Inflammatory macrophage treated with lipopolysaccharide for 4 hours (primary cell): ENCODE measurements at places on chromosomes 1 and 21.

GRCh38 chr1:117581391-117581943 is 24.4 kb upstream of the TENT5C start:
- no peak for DNase-seq

DNA sequence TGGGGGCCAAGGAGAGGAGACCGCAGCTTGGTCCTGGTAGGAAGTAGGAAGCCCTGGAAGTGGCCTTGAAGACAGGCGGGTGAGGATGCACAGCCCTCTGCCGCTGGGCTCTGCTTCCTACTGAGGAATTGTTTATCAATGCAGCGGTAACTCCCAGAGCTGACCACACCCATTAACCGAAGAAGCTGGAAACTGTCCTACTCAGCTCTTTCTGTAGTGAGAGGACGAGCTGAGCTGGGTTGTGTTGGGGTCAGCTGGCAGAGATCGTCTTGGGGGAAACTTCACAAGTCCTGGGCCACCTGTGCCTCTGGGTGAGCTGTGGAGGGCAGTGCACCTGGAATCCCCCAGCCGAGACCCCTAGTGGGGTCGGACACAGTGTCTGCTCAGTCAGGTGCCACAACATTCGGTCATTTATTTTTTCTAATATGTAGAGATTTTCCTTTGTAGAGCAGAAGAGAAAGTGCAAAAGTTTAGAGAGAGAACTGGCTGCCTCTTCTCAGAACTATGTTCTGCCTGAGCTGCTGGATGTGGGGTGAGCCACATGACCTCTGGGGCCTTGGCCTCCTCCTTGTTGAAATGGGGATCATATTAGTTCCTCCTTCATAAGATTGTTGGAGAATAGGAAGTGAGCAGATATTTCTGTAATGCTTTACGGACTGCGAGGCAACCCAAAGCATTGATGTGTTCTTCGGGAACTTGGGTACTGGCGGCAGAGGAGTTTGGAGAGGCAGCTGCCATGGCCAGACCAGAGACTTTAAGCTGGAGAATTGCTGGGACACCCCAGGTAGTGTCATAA is 3.6 kb downstream of the NECAP2 start:
- DNase-seq: peak; percentile 74

DNA sequence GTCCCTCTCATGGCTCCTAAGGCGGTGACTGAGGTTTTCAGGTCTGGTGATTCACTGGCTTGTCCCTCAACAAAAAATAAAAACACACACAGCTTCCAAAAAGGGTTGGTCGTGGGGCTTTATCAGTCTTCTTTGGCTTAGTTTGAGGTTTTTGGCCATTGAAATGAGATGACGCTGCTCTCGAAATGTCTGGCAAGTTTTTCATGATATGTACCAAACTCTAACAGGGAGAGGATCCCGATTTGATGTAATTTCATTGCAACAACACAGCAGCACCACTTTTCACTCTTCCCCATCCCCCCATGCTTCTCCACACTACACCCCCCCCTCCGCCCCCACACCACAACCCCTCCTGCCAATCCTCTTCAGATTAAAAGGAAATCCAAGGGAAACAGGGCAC is 187.1 kb upstream of the NFIA start:
- DNase-seq: no peak

DNA sequence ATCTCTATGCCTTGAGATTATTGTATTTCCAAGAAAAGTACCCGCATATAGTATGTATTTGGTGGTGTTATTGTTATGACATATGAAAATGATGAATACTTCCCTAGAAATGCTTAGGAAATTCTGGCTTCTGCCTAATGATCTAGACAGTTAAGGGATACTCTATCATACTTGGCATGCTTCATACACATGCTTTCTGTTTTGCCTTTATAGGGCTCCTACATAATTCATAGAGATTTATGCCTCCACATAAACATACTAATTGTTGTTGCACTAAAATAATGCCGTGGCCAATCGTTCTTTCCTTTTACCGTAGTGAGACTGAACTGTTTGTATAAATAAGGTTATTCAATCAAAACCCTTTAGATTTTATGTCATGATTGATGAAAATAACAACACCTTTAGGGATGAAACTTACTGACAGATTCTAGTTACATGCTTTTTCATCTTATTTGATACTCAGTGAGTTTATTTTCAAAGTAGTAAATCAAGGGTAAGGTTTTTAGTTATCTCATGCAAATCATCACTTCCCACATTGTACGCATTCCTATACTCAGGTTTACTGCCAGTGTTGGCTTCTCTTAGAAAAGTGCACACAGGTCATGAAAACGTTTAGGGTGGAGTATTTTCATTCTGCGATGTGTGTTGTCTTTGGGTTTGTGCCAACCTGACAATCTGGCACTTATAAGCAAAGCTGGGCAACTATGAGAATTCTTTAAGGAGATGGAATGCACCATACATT is 40.5 kb upstream of the SCYL3 start:
- no peak for DNase-seq

DNA sequence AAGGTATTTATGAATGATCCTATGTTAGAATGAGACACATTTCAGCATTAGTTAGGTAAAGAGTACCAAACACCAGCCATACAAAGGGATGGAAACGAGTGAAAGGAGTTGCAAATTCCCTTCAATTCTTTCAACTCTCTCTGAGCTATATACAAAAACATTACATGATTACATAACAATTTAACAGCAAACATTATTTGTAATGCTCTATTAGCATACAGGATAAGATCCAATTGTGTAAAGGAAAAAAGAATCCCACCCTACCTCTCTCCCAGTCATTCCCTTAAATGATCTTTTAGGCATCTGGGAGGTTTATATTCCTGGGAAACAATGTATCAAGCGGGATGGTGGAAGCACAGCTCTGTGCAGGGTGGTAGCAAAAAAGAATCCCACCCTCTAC is 117.9 kb downstream of the RHOU start:
- no peak for DNase-seq

DNA sequence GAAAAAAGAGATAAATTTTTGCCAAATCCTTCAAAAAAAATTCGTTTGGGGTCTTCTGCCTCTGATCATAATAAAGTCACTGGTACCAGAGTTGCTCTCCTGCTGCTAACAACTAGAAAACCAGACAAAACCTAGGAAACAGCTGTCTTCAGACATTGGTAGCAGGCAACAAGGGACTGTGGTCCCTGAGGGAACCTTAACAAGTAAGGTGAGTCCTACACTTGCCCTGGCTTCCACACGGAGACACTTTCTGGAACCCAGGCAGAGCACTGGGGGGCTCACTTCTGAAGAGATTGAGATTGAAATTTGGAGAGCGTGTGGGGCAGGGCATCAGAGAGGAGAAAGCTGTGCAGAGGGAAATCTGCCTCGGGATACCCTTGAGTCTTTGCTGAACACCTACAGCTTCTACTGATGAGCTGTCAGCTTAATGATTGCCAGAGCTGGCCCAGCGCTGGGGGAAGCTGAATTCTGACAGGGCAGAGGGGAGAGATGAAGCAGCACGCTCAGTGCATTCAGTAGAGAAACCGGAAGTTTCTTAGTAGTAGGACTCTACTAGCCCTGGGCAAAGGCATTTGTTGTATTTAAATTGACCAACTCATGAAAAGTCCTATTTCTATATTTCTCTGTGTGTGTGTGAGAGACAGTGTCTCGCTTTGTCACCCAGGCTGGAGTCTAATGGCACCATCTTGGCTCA is 18.5 kb upstream of the FAM89A start:
- DNase-seq: no peak

GRCh38 chr1:26822737-26823395 is 3.6 kb upstream of the ZDHHC18 start:
- DNase-seq: no peak

GRCh38 chr1:153922076-153922971 is 448 bp downstream of the GATAD2B start:
- peak; percentile 6 for DNase-seq

DNA sequence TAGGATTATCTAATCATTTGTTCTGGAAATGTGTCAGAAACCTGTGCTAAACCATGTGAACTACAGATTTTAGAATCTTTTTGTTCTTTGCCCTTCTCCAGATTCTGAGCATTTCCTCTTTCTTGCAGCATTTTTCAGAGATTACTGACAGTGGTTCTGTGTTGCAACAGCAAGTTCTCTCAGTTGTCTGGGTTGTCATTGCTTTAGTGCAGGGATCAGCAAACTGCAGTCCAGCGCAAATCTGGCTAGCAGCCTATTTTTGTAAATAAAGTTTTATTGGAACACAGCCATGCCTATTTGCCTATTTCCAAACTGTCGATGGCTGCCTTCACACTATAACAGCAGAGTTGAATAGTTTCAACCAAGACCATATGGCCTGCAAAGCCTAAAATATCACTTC is 66.3 kb upstream of the LRRC8D start:
- peak; percentile 89 for DNase-seq

GRCh38 chr1:47713975-47714767 is 276.3 kb downstream of the FOXD2 start:
- DNase-seq: no peak

DNA sequence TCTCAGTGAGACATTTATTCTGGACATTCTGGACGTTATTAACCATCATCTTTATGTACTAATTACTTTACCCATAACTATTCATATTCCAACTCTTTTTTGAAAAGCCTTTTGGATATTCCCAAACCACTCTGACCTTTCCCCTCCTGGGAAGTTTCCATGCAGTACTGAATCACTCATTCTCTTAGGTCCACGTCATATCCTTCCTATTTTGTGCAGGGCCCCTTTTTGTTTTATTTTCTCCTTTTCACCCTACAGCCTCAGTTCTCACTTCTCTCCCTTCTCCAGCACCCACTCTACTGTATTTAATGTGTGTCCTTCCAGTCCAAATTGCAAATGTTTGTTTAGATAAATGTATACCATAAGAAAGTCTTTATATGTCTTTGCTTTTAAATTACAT is 16.4 kb upstream of the ATP1A1 start:
- DNase-seq: peak; percentile 60

DNA sequence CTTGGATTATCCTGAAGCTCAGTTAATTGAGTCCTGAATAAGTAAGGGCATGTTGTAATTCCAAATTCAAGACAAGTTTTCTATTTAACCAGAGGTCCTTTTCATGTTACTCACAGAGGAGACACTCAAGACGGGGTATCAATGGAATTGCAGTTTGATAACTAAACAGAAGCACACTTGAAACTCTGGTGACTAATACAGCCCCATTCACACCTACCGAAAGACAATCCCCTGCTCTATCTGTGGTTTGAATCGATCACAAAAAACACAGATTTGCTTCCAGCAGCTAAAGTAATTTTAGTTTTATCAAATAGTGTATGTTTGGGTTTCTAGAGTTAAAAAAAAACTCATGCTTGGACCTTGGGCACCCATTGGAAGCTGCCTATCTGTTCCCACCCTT is 60.4 kb downstream of the TEX35 start:
- no peak for DNase-seq

DNA sequence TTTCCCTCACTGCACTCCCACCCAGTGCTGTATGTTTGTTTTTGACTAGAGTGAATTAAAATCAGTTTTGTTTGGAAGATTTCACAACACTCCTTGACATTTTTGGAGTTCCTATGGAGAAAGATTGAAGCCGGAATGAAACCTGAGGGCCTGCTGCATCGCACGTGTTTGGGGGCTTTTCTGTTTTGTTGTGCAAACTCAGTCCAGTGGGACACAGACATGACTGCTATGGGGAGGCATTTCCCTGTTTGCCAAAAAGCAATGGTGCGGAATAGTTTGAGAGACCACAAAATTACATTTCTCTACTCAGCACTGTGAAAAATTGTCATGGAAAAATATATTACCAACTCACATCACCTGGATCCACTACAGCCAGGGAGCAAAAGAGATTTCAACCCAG is 43.8 kb upstream of the KCNE2 start:
- no peak for DNase-seq

- DNase-seq: no peak
These were observed 41.7 kb downstream of the CASZ1 start for GRCh38 chr1:10754568-10755329.

- DNase-seq: no peak
These were observed 780.6 kb downstream of the BRINP3 start for GRCh38 chr1:189697113-189697512.

DNA sequence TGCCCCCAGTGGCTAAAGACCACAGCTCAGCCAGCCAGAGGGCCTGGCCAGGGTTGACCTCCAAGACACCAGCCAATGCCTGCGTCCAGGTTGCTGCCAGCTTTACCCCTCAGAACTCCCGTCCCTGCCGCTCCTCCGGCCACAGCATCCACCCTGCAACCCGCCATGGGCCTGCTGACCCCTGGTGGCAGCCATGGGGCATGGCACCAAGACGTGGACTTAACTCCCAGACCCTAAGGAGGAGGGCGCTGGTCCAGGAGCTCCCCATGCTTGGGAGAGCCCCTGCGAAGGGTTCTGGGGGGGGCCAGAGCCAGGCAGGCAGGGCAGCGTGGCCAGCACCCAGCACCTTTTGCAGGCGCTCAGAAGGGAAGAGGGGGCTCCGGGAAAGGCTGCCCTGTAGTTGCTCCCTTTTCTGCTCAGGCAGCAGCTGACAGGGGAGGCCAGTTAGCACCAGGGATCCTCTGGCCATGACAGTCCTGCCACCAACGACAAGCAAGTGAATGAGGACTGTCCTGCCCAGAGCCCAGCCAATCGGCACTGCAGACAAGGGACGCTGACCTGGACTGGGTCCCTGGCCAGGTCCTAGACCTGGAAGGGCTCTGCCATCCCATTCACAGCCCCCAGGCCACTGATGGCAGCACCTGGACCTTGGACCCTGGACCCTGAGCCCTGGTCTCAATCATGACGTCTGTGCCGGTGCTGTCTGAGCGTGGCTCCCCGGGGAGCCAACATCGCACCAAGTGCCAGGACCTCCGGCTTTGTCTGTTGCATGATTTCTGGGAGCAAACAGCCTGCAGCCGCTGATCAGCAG is 246.2 kb downstream of the NPHP4 start:
- peak; percentile 46 for DNase-seq

DNA sequence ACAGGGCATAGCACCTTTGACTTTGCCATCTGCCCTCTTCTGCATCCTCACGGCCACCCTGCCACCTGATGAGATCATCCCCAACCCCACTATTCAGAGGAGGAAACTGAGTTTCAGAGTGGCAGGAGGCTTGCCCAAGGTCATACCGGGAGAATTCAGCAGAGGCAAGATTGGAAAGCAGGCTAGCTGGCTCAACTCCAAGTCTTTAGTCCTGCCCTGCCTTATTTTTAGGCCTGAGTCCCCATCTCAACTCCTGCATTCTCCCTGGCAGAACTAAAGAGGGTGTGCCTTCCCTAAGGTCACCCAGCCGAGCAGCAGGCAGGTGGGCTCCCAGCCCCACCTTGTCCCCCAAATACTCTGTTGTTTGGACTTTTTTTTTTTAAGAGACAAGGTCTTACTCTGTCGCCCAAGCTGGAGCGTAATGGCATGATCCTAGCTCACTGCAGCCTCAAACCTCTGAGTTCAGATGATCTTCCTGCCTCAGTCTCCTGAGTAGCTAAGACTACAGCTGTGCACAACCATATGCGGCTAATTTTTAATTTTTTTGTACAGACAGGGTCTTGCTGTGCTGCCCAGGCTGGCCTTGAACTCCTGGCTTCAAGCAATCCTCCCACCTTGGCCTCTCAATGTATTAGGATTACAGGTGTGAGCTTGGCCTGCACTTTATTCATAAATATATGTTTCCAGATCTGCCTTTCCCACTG is 13.8 kb upstream of the FGR start:
- DNase-seq: no peak

GRCh38 chr1:65440915-65441314 is 20.4 kb downstream of the LEPR start:
- DNase-seq: no peak
